ENCODE measurements at places on chromosomes 1 and 21.

- DNase-seq, result peak; percentile 66
These were observed 1.8 kb upstream of the MCOLN2 start for GRCh38 chr1:84998642-84999280.

DNA sequence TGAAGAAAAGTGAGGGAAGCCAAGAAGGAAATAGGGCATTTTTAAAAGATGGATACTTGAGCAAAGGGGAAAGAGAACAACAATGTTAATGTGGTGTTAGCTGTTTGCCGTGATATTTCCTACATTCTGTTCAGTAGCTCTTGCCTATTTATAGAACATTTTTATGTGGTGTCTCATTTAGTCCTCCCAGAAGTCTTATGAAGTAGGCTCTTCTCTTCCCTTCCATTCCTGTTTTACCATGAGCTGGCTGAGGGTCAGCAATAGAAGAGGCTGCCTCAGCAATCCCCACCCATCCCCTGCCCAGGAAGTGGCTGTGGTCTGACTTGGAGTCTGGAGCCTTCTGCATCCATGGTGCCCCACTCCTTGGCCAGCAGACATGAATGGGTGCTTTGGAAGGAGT is 60.1 kb downstream of the KIAA0040 start:
- no peak for DNase-seq

GRCh38 chr1:209607102-209607794 is 23.7 kb downstream of the CAMK1G start:
- DNase-seq, result peak; percentile 48

GRCh38 chr1:14626869-14627607 is 28.6 kb downstream of the KAZN start:
- DNase-seq, result no peak

- DNase-seq, result no peak
These were observed 27.3 kb downstream of the SIPA1L2 start for GRCh38 chr1:232602622-232603021.

DNA sequence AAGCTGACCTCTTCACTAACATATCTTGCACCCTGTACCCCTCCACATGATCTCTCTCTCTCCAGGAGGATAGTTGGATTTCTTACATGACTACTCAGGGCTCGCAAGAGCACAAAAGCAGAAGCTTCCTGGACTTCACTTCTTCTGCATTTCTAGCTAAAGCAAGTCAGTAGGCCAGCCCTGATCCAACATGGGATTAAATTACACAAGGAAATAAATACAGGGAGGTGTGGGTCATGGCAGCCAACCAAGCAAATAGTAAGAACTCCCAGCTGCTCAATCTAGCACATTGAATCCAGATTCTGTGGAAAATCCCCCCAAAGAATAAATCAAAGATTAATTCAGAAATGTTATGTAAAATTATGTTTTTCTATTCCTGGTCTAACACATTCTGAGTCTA is 33.3 kb downstream of the KLHDC7A start:
- no peak for DNase-seq

All from activated CD4-positive, alpha-beta T cell treated with anti-CD3 and anti-CD28 coated beads for 48 hours (primary cell).